ENCODE measurements at places on chromosomes 5 and 9.

DNA sequence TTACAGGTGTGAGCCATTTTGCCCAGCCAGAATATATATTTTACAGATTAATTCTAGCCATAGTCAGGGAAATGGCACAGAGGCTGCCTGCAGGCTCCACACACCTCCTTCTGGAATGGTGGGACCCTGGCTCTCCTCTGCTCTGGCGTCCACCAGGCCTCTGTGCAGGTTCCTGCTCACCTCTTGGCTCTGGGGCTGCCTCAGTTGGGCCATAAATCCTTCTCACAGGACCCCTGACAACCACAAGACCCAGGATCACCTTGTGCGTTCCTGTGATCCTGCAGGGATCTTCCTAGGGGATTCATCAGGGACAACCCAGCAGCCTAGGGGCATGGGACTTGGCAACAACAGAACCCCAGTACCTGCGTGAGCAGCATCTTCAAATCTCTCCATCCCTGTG lies 93.0 kb upstream of the FSTL4 start:
- no peak for DNase-seq

DNA sequence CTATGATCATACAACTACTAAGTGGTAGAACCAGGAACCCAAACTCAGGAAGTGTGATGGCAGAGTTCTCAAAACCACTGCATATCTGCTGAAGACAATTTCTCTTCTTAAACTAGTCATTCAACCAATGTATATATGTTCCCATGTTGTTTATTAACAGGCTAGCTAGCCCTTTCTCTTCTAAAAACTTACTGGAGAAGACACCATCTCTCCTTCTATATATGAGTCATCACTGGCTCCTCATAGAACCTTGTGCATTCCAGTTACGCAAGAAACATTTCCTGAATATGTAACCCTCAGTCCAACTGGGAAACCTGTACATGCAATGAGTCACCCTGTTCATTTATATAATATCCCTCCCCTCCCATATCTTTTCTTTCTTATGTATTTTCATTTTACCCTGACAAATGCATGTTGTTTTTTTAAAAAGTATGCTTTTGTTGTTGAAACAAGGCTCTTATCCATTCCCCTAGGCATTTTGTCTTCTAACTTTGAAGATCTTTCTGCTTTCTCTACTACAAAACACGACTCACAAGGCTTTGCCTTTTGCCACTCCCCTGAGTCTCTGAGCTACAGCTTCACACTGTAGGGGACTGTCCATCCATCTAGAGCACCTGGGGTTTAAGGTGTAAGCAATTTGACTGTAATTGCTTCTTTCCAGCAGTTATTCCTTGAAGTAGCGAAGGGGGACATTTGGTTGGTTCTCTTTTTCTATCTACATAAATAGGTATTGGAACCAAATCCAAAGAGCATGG lies 119.5 kb downstream of the ANXA1 start:
- no peak for DNase-seq

DNA sequence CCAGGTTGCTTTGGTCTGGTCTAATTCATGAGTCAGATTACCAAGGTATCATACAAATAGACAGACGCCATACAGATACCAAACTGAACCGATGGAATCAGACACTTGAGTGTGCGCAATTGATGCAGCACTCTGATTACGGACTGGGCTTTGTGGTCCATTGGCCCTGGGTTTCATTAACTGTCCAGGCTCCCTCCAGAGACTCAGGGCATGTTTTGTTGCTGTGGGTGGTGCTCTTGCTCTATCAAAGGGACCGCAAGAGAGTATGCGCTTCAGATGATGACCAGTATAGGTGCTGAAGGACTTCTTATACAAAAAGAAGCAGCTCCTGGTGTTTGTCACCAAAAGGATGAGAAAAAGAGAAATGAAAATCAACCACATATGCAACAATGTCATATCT lies 36.9 kb upstream of the ANKRD55 start:
- no peak for DNase-seq

DNA sequence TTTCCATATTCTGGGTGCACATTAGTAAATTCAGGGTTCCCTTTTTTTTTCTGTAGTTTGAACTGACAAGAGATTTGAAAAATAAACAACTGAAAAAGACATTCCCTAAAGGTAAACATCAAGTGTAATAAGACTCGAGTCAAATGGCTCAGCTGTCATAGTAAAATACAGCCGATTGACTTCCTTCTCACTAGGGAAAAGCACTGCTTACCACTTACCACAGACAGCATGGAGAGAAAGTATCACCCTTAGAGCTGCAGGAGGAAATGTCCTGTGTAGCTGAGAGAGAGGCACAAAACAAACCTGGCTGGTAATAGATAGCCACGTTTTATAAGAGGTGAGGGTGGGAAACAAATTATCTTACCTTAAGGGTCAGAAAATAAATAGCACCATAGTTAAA lies 12.1 kb upstream of the DMAC1 start:
- no peak for DNase-seq

GRCh38 chr5:35890021-35891020 lies 33.6 kb downstream of the IL7R start:
- DNase-seq, result no peak

- no peak for DNase-seq
Observed at GRCh38 chr9:76787677-76788076, 23.4 kb downstream of the PCA3 start.

- no peak for DNase-seq
Observed at GRCh38 chr5:168135897-168136296, 155.5 kb upstream of the WWC1 start.

- DNase-seq, result no peak
Observed at GRCh38 chr5:154135125-154135817, 55.3 kb upstream of the GALNT10 start.

DNA sequence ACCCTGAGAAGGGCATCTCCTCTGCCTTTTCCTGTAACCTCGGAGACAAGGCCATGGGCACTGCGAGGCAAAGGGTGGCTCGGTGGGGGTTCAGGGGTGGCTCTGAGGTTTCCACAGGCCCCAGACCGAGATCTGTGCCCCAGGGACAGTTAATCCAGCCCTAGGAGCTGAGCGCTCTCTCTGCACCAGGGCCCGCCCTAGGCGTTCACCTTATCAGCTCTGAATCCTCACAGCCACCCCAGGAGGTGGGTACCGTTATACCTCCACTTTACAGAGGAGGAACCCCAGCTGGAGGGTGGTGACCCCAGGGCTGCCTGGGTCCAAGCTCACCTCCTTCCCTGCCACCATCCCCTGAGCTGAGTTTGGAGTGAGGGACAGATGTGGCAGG lies 2.3 kb upstream of the ENG start:
- no peak for DNase-seq

DNA sequence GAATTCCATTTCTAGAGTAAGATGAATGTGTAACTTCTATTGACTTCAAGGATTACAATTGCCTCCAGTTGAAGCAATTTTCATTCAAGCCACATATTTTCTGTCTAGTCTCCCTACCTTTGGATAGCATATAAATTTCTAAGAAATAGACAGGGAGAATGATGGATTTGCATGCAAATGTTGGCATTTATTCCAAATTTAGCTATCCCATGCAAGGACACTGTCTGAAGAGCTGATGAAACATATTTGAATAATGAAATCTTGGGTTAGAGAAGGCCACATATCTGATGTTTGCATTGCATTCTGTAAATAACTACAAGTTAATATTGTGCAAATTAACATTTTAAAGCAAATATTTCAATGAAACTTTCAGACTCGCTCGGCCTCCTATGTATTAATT lies 36.0 kb upstream of the NAA35 start:
- no peak for DNase-seq

- no peak for DNase-seq
Observed at GRCh38 chr9:121830441-121831140, 179.2 kb downstream of the DAB2IP start.

DNA sequence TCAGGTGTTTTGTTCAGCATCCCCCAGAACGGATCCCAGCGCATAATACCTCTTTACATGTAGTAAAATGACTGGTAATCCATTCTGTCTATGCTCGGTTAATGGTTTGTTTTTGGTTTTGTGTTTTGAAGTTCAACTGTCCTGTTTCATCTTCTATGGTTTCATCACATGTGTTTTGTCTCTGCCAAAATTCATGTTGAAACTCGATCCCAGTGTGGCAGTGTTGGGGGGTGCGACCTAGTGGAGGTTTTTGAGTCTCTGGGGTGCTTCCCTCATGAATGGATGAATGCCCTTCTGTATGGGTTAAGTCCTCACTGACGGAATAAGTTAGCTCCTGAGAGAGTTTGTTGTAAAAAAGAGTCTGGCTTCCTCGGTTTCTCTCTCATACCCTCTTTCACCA lies 317.4 kb downstream of the KDM4C start:
- DNase-seq, result no peak

DNA sequence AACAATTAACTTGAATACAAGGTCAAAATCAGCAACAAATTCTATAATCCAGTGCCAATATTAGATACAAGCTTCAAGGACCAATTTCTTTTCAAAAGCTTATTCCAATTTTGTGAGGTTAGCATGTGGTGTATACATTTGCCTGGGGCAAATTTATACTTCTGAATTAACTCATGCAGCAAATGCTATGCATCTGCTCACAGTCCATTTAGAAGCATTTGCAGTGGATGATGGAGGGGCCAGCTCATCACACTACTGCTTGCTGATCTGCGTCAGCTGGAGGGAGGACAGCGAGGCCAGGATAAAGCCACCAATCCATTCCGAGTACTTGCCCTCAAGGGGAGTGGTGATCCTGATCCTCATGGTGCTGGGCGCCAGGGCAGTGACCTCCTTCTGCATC lies 474.3 kb upstream of the KIF2A start:
- no peak for DNase-seq

DNA sequence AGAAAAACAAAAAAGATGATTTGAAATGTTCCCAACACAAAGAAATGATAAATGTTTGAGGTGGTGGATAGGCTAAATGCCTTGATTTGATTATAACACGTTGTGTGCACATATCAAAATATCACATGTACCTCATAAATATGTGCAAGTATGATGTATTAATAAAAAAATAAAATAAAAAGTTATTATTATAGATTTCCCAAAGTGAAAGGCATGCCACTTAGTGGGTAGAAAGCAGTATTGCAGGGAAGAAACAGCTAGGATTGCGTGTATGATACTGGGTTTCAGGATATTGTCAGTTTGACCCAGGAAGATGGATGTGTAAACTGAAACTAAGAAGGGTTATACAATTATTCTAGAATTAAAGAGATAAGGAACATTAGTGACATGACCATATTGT lies 3.6 kb upstream of the TMEM38B start:
- no peak for DNase-seq

GRCh38 chr5:66864240-66864884 lies 268.2 kb downstream of the MAST4 start:
- DNase-seq, result no peak

DNA sequence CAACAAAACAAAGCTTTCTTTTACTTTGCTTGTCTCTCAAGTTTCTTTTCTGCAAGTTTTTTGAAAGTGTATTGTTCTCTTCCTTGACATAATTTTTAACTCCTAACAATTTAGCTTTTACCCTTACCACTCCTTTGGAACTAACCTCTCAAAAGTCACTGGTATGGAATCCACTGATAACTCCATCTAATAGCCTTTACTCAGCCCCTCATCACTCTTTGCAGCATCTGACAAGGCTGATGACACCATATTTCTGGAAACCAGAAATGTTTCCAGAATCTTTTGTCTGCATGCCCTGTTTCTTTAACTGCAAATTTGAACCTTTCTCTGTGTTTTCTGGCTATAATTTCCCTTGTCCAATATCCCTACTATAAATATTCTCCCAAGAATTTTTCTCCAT lies 46.5 kb downstream of the ZNF474 start:
- DNase-seq, result no peak

- DNase-seq, result no peak
Observed at GRCh38 chr5:1763548-1763911, 36.1 kb downstream of the MRPL36 start.

GRCh38 chr9:133762488-133763271 lies 24.5 kb upstream of the SARDH start:
- DNase-seq, result no peak

DNA sequence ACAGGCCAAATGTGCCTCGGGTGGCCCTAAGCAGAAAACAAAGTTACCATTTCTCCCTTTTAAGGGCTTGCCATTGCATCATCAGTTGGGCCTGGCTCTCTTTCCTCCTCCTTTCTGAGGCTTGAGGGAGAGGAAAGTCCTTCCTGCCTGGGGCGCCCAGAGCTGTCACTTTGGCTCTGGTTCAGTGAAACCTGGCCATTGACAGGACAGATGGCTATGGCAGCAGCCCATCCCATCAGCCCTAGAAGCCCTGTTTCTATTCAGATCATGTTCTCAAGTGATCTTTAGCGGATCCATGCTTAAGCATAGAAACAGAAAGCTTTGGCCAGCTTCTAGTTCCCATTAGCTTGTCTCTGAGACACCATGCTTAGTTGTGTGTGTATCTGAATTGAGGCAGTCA lies 293.4 kb downstream of the YTHDC2 start:
- DNase-seq, result no peak

- no peak for DNase-seq
Observed at GRCh38 chr5:372996-373709, 51.6 kb downstream of the AHRR start.

DNA sequence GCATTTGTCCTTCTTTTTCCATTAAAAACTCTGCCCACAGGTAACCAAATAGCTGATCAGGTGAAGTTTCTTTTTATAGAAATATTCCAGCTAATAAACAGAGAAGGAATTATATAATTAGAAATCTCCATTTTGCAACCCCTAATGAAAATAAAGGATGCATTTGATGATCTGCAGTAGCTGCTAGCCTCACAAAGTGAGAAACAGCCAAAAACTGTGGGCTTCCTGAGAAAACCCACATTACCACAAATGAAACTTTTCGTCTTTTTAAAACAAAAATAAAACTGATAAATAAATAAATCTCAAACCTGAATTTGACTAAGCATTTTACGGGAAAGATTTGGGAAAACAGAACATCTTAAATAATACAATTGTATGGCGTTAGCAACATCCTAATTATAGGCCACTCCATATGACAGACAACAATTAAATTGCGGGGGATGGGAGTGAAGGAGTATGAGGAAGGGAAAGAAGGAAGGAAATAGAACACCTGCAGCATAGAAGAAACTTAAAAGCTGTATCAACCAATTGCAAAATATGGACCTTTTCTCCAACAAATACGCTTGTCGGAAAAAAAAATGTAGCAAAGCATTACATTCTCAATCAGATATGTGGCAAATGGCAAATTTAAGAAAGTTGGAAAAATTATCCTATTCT lies 283.0 kb upstream of the ITGA1 start:
- DNase-seq, result no peak

DNA sequence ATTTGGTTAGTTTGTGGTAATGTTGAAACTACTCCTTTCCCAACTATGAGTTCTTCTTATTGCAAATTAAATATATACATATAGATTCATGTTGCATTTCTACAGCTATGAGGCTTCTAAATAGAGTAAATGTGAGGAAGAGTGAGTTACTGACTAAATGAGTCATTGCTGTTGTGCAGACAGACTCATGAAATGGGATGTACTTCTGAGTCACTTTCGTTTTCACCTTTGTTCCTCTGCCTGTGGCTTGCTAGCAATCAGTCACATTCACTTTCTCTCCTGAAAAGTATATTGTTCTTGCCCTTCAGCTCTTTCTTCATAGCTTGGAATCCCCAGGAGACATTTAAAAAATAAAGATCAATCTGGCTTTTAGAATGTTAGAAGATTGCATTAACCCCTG lies 295.5 kb upstream of the SMC2 start:
- DNase-seq, result no peak

- no peak for DNase-seq
Observed at GRCh38 chr5:124536333-124536732, 210.1 kb downstream of the ZNF608 start.
